ENCODE measurements at places on chromosomes 16 and 17.
A peak's percentile ranks its signal among the peaks of the same experiment; 100 is the strongest.

- DNase-seq = no peak
These were observed 50.7 kb upstream of the TAC4 start for GRCh38 chr17:49898366-49899190.

- DNase-seq = peak; percentile 31
These were observed 93.0 kb downstream of the SEC14L1 start for GRCh38 chr17:77233635-77234334.

DNA sequence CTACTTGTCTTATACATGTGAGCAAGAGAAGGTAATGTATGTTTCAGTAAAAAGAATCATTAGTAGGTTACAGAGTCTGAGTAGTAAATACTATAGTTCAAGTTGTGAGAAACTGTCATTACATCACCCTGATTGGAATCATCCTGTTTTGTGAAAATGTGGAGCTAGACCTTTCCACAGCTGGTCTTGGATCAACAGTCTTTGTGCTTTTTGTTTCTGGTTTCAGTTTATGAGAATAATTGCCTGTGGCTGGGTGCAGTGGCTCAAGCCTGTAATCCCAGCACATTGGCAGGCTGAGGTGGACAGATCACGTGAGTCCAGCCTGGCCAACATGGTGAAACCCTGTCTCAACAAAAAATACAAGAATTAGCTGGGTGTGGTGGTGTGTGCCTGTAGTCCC, 19.7 kb upstream of the SHISA9 start:
- DNase-seq = no peak

DNA sequence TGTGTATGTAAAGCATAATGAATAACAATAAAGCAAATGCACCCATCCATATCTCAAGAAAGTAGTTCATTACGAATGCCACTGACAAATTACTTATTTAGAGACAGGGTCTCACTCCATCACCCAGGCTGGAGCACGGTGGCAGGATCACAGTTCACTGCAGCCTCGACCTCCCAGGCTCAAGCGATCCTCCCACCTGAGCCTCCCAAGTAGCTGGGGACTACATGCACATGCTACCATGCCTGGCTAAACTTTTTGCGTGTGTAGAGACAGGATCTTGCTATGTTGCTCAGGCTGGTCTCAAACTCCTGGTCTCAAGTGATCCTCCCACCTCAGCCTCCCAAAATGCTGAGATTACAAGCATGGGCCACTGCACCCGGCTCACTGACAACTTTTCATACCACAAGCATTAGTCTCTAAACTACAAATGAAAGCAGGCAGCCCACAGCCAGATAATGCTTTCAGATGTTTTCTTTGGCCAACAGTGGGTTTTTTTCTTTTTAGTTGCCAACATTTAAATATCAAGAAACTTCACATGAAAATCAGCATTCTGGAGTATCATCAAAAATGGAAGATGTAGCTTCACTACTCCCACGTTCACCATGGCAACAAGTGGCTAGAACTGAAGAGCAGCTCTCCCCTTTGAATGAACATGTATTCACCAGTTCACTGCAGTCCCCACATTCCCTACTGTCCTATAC, 7.7 kb downstream of the ARHGAP17 start:
- peak; percentile 31 for DNase-seq

DNA sequence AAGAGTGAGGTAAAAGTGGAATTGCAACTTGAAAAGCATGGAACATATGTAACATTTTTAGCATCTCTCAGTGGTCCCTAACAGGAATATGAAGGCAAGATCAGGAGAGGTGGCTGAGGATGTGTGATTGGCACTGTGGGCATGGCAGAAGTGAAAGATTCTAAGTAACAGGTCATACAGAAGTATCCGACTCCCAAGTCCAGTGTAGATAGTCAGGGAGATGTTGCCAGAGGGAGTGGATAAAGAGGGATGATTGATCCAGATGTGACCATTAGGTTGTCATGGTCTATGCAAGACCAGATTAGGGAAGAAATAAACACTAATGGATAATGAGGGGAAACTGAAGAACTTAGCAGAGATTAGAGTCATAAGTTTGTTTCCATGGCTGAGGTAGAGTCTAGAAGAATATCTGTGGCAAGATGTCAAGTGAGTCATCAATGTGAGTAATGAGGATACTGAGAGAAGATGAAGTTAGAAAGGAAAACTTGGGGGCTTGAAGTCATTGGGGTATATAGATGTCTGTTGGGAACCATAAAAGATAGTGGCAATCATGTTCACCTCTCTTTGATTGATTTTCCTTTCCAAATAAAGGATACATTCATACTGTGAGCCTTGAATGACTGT, 23.9 kb upstream of the CAPNS2 start:
- no peak for DNase-seq

DNA sequence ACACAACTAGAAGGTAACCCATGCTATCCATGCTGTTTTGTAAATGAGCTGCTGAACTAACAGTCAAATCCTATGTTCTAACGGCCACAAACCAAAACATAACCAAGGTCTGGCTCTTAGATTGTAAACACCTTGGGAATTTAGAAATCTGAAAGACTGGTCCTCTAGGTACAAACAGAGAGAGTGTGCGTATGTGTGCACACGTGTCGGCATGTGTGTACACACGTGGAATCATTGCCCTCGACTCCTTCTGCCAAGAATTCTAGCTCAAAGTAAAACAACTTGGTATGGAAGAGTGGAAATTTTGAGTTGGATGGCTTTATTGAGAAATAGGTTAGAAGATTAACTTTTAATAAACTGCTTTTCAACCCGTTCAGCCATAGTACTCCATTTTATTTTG, 18.1 kb upstream of the GHDC start:
- DNase-seq = no peak

GRCh38 chr17:33572615-33573014, 279.5 kb upstream of the ASIC2 start:
- DNase-seq = no peak
